ENCODE measurements at places on chromosomes 2 and 18.

- H3K27ac ChIP-seq, result no peak overlapping the region
- H3K4me3 ChIP-seq, result no peak overlapping the region
- no peaks in the 10 kb centered on the region for H3K4me1 ChIP-seq
Observed at GRCh38 chr2:99571533-99571932, 81.7 kb upstream of the REV1 start.

DNA sequence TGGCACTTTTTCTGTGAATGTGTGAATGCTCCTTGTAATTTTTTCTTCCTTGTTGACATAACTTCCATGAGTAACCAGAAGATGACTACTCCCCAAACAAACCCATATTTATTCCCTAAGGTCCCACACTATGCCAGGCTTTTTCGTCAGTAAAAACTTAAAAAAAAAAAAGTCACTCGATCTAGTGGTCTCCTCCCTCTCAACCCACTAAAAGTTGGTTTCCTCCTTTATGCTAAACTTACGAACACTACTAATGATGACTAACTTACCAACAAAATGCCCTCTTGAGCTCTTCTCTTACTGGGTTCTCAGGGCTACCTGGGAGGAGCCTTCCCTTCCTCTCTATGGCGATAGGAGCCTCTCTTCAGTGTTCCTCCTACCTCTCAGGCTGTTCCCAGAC is 18.2 kb downstream of the ACVR1 start:
- no peaks in the 10 kb centered on the region for H3K4me1 ChIP-seq
- no peaks in the 10 kb centered on the region for H3K36me3 ChIP-seq
- H3K4me3 ChIP-seq, result no peak overlapping the region
- no peaks in the 10 kb centered on the region for H3K27me3 ChIP-seq
- no peak overlapping the region for H3K27ac ChIP-seq

GRCh38 chr2:136363900-136364299 is 246.0 kb upstream of the CXCR4 start:
- H3K27me3 ChIP-seq, result no peaks in the 10 kb centered on the region
- no peaks in the 10 kb centered on the region for H3K36me3 ChIP-seq
- no peak overlapping the region for H3K27ac ChIP-seq
- DNase-seq, result no peak

DNA sequence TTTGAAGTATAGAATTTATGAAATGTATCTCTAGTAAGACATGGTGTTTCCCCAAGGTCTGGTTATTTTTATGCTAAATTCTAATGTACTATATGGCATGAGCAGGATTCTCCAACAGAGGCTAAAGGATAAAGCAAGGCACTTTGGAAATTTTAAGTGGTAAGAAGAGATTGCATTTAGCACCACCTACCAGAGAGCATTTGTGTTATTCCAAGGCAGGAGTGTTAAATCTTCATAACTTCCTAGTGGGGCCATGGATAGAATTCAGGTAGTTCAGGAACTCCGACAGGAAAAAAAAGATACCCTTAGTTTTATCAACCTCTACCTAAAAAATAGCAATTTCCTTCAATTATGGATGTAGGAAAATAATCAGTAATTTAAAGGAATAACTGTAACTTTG is 497.4 kb upstream of the CRIM1 start:
- H3K36me3 ChIP-seq, result no peaks in the 10 kb centered on the region
- no peaks in the 10 kb centered on the region for H3K4me1 ChIP-seq
- no peak for DNase-seq
- no peak overlapping the region for H3K27ac ChIP-seq
- H3K4me3 ChIP-seq, result no peak overlapping the region
- no peaks in the 10 kb centered on the region for H3K27me3 ChIP-seq

GRCh38 chr2:69997015-69997830 is 35.8 kb upstream of the ASPRV1 start:
- H3K4me1 ChIP-seq, result peaks cover under 1% of the 10 kb centered on the region
- H3K36me3 ChIP-seq, result no peaks in the 10 kb centered on the region
- H3K4me3 ChIP-seq, result no peak overlapping the region
- no peaks in the 10 kb centered on the region for H3K27me3 ChIP-seq
- H3K27ac ChIP-seq, result no peak overlapping the region
- DNase-seq, result no peak

DNA sequence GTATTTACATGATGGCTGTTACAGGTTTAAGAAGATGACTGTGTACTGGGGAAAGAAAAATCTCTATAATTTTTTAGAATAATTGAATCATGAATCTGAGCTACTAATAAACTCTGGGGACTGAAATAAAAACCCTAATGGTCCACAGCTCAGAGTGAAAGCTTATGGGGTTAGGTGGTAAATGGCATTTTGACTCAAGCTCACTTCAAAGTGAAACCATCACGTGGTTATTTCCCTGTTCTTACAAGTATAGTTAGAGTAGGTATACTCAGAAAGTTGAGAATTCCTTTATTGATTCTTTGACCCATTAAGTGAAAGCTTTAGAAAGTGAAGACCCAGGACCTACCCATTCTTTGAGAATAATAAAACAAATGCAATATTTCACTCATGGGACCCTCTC is 626.2 kb upstream of the SETBP1 start:
- no peak overlapping the region for H3K4me3 ChIP-seq
- H3K27me3 ChIP-seq, result no peaks in the 10 kb centered on the region
- H3K4me1 ChIP-seq, result no peaks in the 10 kb centered on the region
- H3K36me3 ChIP-seq, result no peaks in the 10 kb centered on the region

- no peak for DNase-seq
- no peaks in the 10 kb centered on the region for H3K36me3 ChIP-seq
- H3K4me3 ChIP-seq, result peak overlapping the region; percentile 79
- H3K27me3 ChIP-seq, result peaks cover 2% of the 10 kb centered on the region
- no peak overlapping the region for H3K27ac ChIP-seq
Observed at GRCh38 chr2:174682007-174682577, 82.2 kb downstream of the CHRNA1 start.

DNA sequence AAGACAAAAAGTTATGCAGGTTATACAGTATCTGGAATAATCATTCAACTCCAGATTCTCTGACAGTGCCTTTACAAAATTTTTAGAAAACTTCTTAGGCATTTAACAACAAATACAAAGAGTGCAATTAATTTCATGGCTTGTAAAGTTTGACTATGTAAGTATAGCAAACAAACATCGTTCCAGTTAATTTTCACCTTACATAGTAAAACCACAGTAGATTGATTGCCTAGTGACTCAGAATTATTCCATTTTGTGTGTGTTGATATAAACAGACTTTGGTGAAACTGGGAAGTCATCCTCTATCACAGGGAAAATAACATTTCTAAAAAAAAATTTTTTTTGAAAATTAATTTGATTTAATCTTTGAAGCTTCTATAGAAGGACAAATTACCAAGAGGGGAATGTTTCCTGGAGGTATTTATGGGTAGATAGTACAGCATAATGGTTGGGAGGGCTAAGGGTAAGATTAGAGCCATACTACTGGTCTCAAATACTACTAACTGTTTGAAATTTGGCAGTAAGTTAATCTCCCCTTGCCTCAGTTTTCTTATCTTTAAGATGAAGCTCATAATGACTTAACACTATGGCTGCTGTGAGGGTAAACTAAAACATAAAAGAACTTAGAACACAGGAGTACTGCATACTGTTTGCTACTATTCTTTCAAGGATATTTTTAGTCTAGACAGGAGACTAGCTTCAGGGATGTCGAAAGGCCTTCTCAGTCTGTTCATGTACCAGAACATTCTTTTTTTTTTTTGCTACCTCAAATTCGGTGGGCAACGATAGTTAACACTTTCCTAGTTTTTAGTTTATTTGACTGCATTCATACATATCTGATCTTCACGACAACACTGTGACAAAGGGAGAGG is 19.6 kb downstream of the NDUFAF7 start:
- no peaks in the 10 kb centered on the region for H3K4me1 ChIP-seq
- H3K4me3 ChIP-seq, result no peak overlapping the region
- H3K36me3 ChIP-seq, result peaks cover 2% of the 10 kb centered on the region

- no peak overlapping the region for H3K4me3 ChIP-seq
- H3K36me3 ChIP-seq, result no peaks in the 10 kb centered on the region
- H3K27me3 ChIP-seq, result no peaks in the 10 kb centered on the region
- peak overlapping the region; percentile 59 for H3K27ac ChIP-seq
Observed at GRCh38 chr2:31812051-31812798, 198.6 kb downstream of the MEMO1 start.

GRCh38 chr2:55010915-55011314 is 39.3 kb downstream of the RTN4 start:
- DNase-seq, result no peak
- peaks cover 15% of the 10 kb centered on the region for H3K4me1 ChIP-seq
- H3K27me3 ChIP-seq, result no peaks in the 10 kb centered on the region
- H3K4me3 ChIP-seq, result no peak overlapping the region

DNA sequence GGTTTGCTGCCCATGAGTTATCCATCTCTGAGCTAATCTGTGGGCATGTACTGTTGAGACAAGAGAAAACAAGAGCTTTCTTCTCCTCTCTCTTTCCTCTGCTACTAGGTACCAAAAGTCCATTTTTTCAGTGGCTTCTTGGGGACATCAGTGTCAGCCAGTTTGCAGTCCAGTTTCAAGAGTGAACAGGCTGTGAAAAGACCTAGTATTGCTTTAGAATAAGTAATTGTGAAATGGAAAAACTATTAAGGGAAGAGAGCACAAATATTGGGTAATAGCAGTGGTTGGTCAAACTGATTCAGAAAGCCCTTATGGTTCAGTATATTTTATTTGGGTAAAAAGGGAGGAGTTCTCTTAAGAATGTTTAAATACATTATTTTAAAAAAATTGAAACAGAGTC is 33.0 kb upstream of the MEP1B start:
- peaks cover 3% of the 10 kb centered on the region for H3K4me1 ChIP-seq
- no peak for DNase-seq
- H3K4me3 ChIP-seq, result no peak overlapping the region
- no peak overlapping the region for H3K27ac ChIP-seq

- peak overlapping the region; percentile 33 for H3K4me3 ChIP-seq
- H3K36me3 ChIP-seq, result no peaks in the 10 kb centered on the region
- H3K27me3 ChIP-seq, result no peaks in the 10 kb centered on the region
- peaks cover 10% of the 10 kb centered on the region for H3K4me1 ChIP-seq
- H3K27ac ChIP-seq, result peak overlapping the region; percentile 81
Observed at GRCh38 chr18:35029770-35030169, 11.4 kb upstream of the MAPRE2 start.

DNA sequence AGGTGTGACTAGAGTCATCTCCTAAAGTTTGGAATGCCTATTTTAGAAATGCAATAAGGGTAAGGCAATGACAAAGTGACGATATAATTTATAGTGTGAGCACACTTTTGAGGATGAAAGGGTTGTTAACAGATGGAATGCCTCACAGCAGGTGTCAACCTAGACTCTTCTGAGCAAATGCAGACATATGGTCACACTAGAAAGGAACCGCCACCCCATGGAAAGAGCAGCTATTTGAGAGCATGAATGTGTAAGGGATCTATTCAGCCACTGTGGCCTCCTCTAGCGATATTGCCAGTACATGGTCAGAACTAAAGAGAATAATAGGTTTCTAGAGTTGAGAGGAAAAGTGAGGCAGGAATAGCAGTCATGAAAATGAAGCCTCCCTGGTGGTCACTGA is 18.5 kb downstream of the DSG2 start:
- H3K4me3 ChIP-seq, result no peak overlapping the region
- no peaks in the 10 kb centered on the region for H3K36me3 ChIP-seq
- H3K27ac ChIP-seq, result no peak overlapping the region
- H3K4me1 ChIP-seq, result 0 out of 2 replicates have a peak, but pooled peaks cover 4% of the 10 kb centered on the region
- DNase-seq, result no peak

DNA sequence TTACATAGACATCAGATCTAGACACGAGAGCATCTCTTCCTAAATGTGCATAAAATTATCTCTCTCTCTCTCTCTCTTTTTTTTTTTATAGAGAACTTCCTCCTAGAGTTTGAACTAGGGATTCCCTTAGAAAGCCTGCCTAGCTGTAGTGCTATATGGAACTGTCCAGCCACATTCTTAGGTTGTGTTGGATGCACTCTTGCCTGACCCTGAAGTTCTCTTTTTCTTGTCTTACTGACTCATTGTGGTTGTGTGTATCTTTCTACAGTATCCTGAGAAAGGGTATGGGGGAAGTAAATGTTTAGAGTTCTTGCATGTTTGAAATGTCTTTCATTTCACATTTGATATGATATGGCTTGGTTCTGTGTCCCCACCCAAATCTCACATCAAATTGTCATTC is 368.2 kb downstream of the CDH2 start:
- H3K4me3 ChIP-seq, result no peak overlapping the region
- no peaks in the 10 kb centered on the region for H3K27me3 ChIP-seq
- no peak overlapping the region for H3K27ac ChIP-seq

- H3K4me3 ChIP-seq, result no peak overlapping the region
- no peaks in the 10 kb centered on the region for H3K27me3 ChIP-seq
- H3K36me3 ChIP-seq, result no peaks in the 10 kb centered on the region
- H3K4me1 ChIP-seq, result no peaks in the 10 kb centered on the region
- no peak overlapping the region for H3K27ac ChIP-seq
Observed at GRCh38 chr18:73283032-73283431, 415.2 kb upstream of the NETO1 start.

- no peaks in the 10 kb centered on the region for H3K36me3 ChIP-seq
- H3K4me3 ChIP-seq, result no peak overlapping the region
- peaks cover 16% of the 10 kb centered on the region for H3K27me3 ChIP-seq
- no peak overlapping the region for H3K27ac ChIP-seq
- no peak for DNase-seq
- H3K4me1 ChIP-seq, result peaks cover 20% of the 10 kb centered on the region
Observed at GRCh38 chr2:20671736-20672080, 4.8 kb downstream of the GDF7 start.

DNA sequence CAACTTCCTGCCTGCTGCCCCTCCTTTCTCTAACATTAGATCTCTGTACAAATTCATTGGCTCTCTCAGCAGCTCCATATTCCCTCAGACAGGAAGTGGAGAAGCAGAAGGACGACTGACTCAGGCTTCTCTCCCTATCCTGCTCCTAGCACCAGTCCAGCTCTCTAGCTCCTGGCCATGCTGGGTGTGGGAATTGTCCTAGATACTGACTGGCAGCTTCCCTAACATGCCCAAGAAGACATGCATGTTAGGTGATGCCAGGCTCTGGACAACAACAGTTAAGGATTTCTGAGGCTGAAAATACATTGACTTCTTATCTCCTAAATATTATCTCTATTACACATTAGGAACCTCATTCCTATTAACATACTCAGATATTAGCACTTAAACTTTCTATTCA is 292.9 kb downstream of the IKZF2 start:
- H3K4me3 ChIP-seq, result no peak overlapping the region
- H3K27ac ChIP-seq, result no peak overlapping the region
- no peak for DNase-seq
- H3K36me3 ChIP-seq, result no peaks in the 10 kb centered on the region
- H3K4me1 ChIP-seq, result no peaks in the 10 kb centered on the region
- no peaks in the 10 kb centered on the region for H3K27me3 ChIP-seq

- H3K4me3 ChIP-seq, result no peak overlapping the region
- DNase-seq, result peak; percentile 56
- H3K27me3 ChIP-seq, result no peaks in the 10 kb centered on the region
- H3K27ac ChIP-seq, result no peak overlapping the region
- H3K36me3 ChIP-seq, result no peaks in the 10 kb centered on the region
Observed at GRCh38 chr2:209380293-209380692, 43.6 kb upstream of the MAP2 start.

- H3K36me3 ChIP-seq, result no peaks in the 10 kb centered on the region
- DNase-seq, result no peak
- H3K27ac ChIP-seq, result no peak overlapping the region
- no peaks in the 10 kb centered on the region for H3K27me3 ChIP-seq
Observed at GRCh38 chr2:20115902-20116301, 64.5 kb upstream of the LAPTM4A start.

GRCh38 chr2:182068811-182069210 is 83.2 kb downstream of the PPP1R1C start:
- H3K4me1 ChIP-seq, result no peaks in the 10 kb centered on the region
- H3K27me3 ChIP-seq, result no peaks in the 10 kb centered on the region
- H3K36me3 ChIP-seq, result no peaks in the 10 kb centered on the region
- no peak for DNase-seq
